ENCODE measurements at places on chromosomes 3 and 15.

- peak; percentile 78 for DNase-seq
Observed at GRCh38 chr15:40985541-40986330, 32.5 kb downstream of the CHAC1 start.

DNA sequence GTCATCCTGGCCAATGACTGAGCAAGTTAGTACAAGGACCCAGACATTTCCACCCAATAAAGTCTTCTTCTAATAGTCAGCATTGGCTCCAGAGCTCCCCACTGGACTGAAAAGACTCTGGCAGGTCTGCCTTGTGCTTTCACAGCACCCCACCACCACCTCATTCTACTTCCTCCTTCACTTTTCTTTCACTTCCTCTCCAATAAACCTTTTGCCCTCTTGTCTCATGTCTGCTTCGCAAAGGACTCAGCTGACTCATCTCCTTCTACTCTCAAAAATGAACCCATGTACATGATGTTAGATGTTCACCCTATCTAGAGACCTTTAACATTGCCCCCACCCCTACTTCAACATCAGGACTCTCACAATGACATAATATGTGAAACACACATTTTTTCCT lies 181.0 kb upstream of the PPP2R3A start:
- DNase-seq = no peak

DNA sequence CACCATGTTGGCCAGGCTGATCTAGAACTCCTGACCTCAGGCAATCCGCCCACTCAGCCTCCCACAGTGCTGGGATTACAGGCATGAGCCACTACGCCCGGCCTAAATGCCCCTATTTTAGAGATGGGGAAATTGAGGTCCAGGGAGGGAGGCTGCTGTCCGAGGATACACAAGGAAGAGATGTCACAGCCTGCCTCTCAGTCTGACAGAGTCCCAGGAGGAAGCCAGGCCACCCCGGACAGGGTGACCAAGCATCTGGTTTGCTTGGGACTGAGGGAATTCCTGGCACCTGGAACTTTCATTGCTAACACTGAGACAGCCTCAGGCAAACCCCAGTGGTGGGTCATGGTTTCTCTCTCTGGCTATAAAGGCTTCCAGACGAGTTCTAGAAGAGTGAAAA lies 30.6 kb upstream of the ADAMTS7 start:
- no peak for DNase-seq

GRCh38 chr3:12585181-12585580 lies 28.3 kb downstream of the MKRN2 start:
- DNase-seq = no peak

DNA sequence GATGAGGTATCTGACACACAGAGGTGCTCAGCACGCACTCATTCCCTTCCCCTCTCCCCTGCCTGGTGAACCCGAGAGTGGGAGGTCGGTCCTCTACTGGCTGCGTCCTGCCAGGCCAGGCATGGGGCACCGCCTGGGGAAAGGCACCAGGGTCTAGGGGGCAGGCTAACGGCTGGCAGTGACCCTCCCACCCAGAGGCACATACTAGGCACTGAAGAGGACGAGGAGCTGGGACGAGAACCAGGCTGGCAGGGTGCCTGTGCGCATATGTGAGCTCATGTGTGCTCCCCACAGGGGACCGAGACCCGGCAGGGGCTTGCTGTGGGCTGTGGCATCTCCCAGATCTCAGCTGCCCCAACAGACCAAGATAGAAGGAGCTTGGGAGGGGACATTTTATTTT lies 86.7 kb downstream of the IQSEC1 start:
- no peak for DNase-seq

DNA sequence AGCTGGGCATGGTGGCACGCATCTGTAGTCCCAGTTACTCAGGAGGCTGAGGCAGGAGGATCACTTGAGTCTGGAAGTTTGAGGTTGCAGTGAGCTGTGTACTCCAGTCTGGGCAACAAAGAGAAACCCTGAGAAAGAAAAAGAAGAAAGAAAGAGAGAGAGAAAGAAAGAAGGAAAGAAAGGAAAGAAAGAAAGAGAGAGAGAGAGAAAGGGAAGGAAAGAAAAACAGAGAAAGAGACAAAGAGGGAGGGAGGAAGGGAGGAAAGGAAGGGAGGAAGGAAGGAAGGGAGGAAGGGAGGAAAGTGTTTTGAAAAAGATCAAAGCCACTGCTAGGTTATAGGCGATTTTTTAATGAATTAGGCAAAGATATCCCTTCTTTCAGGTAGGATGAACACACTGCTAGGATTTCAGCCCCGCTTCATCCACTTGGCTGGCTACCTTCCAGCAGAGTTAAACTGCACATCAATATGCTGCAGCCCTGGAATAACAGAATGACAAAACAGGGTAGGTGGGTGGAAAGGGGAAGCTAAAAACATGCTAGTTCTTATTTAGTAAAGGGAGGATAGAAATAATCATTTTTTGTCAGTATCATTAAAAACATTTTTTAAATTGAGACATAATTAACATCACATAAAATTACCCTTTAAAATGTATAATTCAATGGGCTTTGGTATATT lies 12.8 kb upstream of the PPARG start:
- no peak for DNase-seq

DNA sequence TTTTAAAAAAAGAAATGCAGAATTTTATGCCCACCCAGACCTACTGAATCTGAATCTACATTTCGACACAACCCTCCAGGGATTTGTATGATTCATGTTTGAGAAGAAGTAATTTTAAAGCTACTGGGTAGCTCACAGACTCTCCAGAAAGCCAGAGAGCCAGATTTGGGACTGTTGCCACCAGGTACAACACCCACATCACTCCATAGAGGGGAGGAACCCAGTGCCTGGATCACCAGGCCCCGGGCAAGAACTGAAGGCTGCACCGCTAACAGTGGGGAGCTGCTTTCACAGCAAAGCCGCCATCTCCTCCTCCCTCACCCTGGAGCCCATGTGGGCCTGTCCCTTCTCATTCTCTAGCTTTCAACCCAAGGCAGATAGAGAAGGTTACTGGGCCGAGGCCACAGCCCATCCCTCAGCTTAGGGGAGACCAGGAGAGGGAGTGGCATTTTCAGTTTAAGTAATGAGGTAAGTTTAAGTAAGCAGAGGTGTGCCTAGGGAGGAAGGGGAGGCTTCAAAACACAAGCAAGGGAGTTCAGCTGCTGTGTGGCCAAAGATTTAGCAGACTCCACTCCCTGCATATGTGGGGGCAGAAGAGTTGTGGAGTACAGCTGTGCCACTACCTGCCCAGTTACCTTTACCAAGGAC lies 109.8 kb downstream of the IL12A start:
- DNase-seq = peak; percentile 54

DNA sequence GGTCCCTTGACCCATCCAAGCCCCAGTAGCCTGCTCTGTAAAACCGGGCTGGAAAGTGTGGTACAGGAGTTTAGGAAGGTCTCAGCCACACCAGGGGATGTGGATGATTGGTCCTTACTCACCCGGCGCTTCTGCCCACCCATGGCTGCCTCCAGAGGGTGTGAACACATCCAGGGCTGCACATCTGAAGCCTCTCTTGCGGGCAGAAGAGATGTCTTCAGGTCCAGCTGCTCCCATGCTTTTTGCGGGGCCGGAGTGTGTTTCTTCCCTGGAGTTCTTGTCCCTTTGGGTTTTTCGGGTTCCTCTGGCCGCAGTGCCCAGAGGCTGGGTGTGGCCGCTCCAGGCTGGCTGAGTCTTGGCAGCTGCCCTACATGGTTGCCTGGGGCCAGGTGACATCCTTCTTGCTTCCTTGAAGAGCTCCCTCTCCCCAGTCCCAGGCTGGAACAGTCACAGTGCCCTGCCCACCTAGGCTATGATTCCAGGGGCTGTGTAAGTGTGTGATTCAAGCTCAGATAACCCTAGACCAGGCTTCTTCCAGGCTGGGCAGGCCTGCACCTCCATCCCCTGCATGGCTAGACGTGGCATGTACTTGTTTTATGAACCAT lies 33.9 kb downstream of the HDAC11 start:
- no peak for DNase-seq

GRCh38 chr3:78701537-78701936 lies 1066.3 kb downstream of the ROBO1 start:
- DNase-seq = no peak

- no peak for DNase-seq
Observed at GRCh38 chr15:62550106-62550505, 385.0 kb upstream of the C2CD4B start.

GRCh38 chr3:37987751-37988179 lies 2.8 kb upstream of the VILL start:
- DNase-seq = no peak

GRCh38 chr15:79003301-79003700 lies 58.5 kb upstream of the CTSH start:
- DNase-seq = no peak

GRCh38 chr15:58348095-58348812 lies 83.5 kb upstream of the LIPC start:
- no peak for DNase-seq

DNA sequence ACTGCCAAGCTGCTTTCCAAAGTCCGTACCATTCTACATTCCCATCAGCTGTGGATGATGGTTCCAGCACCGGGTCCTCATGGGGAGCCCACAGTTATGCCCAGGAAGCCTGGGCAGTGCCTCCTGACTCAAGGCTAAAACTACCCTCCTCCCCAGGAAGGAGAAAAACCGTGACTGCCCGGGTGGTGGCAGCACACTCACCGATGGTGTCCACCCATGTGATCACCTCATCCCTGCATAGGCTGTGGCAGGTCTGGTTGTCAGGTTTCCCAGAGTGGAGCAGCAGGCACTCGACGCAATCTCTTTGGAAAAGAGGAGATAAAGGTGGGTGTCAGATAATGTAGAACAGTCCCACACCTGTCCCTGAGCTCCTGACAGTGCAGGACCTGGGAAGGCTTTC lies 38.6 kb downstream of the UMPS start:
- no peak for DNase-seq

GRCh38 chr15:96972201-96972600 lies 641.7 kb downstream of the NR2F2 start:
- no peak for DNase-seq

- no peak for DNase-seq
Observed at GRCh38 chr3:112745567-112746248, 101.0 kb downstream of the CD200R1L start.

DNA sequence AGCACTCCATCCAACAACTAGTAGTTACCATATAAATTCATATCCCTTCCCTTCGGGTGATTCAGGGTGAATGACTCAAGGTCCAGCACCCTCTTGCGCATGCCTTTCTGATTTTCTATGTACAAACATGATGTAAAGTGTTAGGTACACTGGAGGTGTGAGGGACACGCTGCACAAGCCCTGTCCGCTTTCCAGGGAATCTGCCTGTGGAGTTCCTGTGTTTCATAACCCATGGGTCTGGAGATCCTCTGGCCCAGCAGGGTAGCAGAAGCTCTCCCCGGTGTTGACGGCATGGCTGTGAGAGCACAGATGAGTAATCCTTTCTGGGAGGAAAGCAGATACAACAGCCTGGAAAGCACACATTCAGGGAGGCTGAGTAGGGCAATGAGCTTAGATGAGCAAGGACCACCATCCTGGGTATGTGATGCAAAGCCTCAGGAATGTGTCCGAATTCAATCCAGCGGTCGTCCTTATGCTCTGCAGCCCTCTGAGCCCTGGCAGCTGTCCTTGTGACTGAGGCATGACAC lies 142.9 kb upstream of the TP63 start:
- no peak for DNase-seq

DNA sequence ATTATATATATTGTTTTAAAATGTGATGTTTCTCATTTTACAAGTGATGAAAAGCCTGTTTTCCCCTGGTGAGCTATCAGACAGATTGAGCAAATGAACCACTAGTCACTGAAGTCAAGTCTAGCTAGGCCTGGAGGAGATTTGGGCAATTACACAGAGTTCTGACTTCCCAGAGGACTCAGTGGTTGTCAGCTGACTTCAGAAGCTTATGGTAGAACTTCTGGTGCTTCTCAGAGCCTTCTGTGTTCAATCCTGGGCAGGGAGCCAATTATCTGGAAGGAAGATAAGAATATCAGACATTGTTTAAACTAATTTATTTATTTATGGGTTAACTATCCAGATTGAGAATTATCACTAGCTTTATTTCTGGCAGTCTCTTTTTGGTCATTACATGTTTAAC lies 37.7 kb upstream of the NAALADL2 start:
- peak; percentile 8 for DNase-seq

DNA sequence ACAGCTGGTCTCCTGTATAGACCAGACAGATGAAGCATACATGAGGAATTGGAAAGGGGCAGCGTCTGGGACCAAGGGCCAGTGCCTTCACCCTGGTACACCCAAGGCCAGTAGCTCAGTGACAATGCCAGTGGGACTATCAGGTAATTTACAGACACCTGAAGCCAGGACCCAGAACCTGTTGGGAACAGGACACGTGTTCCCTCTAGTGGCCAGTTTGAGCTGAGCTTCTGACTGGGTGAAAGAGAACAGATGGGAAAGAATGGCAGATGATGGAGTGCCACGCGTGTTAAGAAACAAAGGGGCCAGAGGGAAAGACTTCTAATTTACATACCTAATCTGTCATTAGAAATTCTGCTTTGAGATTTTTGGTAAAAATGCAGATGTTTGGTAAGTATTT lies 5.1 kb upstream of the SLC25A38 start:
- peak; percentile 3 for DNase-seq

- no peak for DNase-seq
Observed at GRCh38 chr3:171807806-171808205, 2.5 kb downstream of the PLD1 start.

- DNase-seq = no peak
Observed at GRCh38 chr3:27290760-27291159, 78.4 kb downstream of the NEK10 start.

DNA sequence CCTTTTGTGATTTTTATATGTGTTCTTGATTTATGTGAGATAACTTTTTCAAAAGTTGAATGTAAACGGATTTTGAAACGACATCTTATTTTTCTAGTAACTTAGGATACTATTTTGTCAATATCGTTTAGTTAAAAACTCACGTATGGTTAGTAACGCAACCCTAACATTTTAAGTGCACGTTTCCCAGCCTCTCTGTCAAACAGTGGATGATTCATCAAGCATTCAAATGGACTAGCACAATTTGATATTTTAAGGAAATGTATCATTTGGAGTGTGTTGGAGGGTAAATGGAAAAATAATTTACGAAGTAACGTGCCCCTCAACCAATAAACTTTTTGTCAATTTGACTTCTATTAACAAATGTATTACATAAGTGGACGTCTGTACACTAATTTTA lies 23.3 kb downstream of the RTP3 start:
- no peak for DNase-seq

DNA sequence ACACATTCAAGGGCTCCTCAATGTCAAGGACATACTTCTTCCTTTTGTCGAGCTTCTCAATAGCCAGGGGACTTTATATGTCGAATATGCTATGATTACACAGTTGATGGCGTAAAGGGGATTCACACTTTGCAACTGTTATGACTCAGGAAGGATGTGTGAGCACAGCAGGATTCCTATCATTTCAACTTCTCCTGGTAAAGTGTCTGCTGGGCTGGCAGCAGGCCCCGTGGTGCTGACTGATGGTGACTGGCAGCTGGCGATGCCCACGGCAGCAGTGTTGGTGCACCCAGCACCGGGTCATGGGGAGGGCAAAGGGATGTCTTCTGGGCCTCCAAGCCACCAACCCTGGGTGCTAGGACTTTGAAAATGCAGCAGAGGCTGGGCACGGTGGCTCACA lies 44.8 kb upstream of the GNB5 start:
- DNase-seq = no peak

- peak; percentile 81 for DNase-seq
Observed at GRCh38 chr3:122890077-122890719, 95.3 kb downstream of the SLC49A4 start.
